ENCODE measurements at places on chromosomes 2 and 18.

- no peak for DNase-seq
Measured at GRCh38 chr2:221676566-221677172, 104.6 kb upstream of the EPHA4 start.

GRCh38 chr2:62119311-62119974, 76.5 kb upstream of the B3GNT2 start:
- no peak for DNase-seq

GRCh38 chr2:129585760-129586159, 393.7 kb upstream of the RAB6C start:
- DNase-seq, result no peak

DNA sequence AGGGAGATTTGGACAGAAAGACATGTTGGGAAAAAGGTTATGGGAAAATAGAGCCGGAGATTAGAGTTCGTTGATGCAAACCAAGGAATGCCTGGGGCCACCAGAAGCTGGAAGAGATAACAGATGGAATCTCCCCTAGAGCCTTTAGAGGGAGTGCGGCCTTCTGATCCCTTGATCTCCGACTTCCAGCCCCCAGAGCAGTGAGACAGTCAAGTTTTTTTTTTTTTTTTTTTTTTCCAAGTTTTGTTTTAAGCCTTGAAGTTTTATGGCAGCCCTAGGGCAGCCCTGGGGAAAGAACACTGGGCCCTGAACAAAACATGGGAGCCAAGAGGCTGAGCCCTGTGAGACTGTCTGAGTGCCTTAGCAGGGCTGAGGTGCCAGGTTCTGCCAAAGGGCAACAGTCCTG, 6.5 kb downstream of the DGKD start:
- DNase-seq, result no peak
